Kasumi-1 (cell line): ENCODE measurements at places on chromosomes 6 and 20.

DNA sequence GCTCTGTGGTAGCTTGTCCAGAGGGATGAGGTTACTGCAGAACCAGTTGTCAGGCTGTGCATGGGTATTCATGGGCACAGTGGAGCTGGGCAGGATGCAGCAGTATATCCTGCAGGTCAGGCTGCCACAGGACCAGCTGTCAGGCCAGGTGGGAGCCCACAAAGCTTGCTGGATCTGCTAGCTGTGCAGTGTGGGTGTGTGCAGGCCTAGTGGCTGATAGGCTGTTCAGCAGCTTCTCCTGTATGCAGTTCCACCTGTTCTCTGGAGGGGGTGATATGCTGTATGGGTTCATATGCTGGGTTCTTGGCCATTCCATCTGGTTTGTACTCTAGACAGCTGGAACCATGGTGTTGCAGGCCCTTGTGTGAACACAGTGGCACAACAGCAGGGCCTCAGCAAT lies 40.6 kb upstream of the TPD52L1 start:
- DNase-seq = no peak

DNA sequence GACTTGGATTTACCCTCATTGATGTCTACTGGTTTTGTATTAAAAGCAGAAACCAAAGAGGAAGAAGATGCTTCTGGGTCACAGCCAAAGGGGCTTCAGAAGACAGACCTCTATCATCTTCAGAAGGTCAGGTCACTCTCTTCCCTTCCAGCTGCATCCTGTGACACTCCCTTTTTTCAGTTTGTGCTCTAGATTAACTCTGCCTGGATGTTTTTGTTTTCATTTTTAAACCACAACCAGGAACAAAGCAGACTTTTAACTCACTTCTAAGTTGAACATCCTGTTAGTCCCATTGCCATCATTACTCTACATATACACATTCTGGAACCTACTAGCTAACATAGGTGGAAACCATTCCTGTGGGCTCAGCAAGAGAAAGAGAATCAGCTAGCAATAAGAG lies 45.2 kb downstream of the AKIRIN2 start:
- DNase-seq = peak; percentile 66

DNA sequence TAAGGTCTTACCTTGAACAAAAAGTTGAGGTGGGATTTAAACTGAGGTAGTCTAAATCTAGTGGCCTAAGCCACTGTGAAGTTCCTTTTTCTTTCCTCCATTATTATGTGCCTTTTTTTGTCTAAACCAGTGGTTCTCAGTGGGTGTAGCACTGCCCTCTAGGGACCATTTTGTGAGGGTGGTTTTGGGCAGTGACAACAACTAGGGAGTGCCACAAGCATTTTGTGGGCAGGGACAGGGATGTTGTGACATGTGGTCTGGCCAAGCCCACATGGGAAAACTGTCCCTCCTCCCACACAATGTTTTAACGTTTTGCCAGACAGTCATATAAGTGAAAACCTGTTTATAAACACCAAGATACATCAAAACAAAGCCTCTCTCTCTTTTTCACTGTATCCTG lies 899.4 kb upstream of the FLRT3 start:
- peak; percentile 51 for DNase-seq

GRCh38 chr6:165404697-165405096 lies 95.3 kb upstream of the C6orf118 start:
- DNase-seq = no peak

- DNase-seq = no peak
Measured at GRCh38 chr6:44108471-44108870, 18.8 kb downstream of the MRPL14 start.

- no peak for DNase-seq
Measured at GRCh38 chr6:39061588-39061987, 13.0 kb downstream of the GLP1R start.

- DNase-seq = no peak
Measured at GRCh38 chr6:157185986-157186385, 137.3 kb downstream of the TMEM242 start.

DNA sequence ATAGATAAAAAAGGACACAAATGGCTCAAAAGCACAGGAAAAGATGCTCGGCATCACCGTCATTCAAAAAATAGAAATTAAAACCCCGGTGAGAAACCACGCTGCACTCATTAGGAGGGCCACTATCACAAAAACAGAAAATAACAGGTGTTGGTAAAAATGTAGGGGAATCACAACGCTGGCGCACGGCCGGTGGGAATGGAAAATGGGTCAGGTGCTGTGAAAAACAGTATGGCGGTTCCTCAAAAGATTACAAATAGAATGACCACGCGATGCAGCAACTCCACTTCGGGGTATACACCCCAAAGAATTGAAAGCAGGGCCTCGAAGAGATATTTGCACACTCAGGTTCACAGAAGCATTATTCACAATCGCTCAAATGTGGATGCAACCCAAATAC lies 28.3 kb downstream of the NPEPL1 start:
- DNase-seq = no peak

- DNase-seq = peak; percentile 1
Measured at GRCh38 chr6:36386495-36387439, 702 bp downstream of the ETV7 start.
